ENCODE measurements at places on chromosomes 5 and 9.

GRCh38 chr9:35723426-35723825 is 8.6 kb downstream of the TLN1 start:
- no peak for DNase-seq

DNA sequence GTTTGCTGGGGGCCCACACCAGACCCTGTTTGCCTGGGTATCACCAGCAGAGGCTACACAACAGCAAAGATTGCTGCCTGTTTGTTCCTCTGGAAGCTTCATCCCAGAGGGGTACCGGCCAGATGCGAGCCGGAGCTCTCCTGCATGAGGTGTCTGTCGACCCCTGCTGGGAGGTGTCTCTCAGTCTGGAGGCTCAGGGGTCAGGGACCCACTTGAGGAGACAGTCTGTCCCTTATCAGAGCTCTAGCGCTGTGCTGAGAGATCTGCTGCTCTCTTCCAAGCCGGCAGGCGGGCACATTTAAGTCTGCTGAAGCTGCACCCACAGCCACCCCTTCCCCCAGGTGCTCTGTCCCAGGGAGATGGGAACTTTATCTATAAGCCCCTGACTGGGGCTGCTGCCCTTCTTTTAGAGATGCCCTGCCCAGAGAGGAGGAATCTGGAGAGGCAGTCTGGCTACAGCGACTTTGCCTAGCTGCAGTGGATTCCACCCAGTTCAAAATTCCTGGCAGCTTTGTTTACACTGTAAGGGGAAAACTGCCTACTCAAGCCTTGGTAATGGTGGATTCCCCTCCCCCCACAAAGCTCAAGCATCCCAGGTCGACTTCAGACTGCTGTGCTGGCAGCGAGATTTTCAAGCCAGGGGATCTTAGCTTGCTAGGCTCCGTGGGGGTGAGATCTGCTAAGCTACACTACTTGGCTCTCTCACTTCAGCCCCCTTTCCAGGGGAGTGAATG is 206.0 kb upstream of the TLX3 start:
- no peak for DNase-seq

GRCh38 chr9:4859035-4859434 is 66.3 kb downstream of the RCL1 start:
- no peak for DNase-seq

DNA sequence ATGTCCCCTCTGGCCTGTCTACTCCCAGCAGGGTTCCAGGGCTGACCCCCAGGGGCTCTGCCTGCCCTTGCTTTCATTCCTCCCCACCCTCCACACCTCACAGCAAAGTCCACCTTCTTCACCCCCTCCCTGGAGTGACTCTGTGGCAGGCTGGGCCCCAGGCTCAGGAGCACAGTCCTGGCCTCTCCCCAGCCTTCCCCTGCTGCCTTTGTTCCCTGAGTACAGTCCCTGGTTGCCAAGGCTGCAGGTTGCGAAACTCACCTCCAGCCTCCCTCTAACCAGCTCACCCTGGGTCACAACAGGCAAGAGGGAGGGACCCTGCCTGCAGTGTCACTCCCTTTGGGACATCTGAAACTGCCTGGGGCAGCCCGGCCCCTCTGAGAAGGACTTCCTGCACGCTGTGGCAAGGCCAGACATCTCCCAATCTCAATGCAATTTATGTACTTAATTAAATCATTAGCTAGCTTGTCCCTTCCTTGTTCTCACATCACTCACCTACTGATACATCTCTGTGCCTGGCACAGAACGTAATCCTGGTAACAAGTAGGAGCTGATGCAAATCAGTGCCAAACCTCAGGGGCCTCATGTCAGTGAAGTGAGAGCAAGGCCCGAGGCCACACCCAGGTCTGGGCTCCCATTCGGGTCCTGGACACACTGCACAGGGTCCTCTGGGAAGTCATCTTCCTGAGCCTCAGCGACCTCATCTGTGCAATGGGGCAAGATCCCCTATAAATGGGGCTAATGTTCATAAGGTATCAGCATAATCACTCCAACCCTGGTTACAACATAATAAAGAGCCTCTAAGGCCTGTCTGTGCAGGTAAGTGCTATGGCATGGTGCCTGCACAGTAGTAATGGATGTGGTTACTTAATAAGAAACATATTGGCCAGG is 27.3 kb upstream of the TRIM14 start:
- DNase-seq, result no peak

- DNase-seq, result no peak
These were observed 146.9 kb downstream of the GOLPH3 start for GRCh38 chr5:32027093-32027716.

DNA sequence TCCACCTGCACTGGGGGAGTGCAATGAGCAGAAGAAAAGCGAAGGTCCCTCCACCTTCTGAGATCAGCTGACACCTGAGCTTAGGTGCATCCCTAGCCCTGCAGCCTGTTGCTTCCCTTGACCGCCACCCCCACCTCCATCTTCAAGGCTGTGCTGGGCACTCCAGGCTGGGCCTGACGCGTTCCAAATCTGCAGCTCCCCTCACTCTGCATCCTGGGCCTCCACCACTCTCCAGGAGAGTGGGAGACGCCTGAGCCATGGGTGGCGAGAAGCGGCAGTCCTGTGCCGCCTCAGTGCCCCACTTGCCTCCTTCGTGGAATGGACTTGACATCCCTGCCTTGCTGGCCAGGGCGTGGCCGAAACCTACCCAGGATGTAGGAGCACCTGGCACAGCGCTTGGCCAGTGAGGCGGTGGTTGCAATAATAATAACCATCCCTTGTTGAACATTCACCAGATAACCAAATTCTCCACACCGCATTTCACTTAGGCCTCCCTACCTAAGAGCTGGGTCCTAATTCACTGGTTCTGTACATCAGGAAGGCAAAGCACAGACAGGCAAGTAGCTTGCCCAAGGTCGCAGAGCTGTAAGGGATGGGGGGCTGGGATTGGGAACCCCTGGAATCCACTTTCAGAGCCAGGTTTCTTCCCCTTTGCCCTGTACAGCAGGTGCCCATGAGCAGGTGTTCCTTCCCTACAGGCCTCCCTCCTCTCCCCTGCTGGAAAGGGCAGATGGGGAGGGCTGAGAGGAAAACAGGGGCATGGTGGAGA is 11.7 kb downstream of the B4GALT7 start:
- no peak for DNase-seq

DNA sequence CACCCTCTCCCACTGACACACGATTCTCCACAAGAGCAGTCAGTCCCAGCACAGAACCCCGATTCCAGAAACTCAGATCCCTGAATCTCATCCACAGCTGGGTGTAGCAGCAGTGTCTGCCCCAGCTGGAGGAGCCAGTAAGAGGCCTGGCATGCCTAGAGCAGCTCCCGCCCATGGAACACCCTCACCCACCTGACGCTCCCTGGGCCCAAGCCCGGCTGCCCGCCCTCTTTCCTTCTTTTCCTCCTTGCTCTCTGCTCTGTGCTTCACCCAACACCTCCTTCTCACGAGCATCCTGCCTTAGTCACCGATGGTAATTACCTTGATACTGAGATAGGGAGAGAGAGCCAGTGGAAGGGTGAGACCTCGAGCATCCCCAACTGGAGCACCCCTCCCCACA is 8.7 kb downstream of the PCDH1 start:
- DNase-seq, result no peak

- no peak for DNase-seq
These were observed 458.5 kb downstream of the MAT2B start for GRCh38 chr5:163963881-163964280.

DNA sequence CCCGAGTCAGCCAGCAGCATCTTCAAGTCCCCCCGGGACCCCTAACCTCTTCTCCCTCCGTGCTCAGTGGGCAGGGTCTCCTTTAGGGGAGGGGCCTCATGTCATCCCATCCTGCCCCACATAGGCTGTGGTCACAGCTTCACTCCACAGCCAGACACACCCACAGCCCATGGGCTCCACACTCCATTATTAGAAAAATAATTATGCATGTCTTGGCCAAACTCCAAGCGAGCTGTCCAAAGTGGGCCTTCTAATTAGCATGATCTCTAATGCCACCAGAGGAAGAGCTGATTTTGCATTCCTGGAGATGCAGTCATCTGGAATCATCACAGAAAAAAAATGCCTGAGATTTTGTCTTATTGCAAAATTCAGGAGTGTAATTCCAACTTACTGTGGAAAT is 418.2 kb downstream of the IRX2 start:
- DNase-seq, result no peak

DNA sequence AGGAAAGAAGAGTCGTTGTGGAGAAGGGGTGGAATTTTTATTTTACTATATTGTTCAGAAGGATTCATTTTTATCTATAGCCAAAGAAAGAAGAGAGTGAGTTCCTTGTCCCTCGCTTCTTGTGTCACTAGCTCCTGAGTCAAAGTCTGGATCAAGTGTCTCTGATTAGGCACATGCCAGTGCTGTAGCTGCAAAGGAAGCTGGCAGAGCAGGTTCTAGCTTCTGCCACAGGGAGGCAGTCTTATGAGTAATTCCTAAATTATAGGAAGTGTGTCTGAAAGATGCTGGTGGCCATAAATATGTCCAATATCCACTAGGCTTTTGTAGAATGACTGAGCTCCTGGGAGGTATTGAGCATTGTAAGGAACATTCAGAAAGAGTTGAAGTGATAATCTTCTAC is 84.7 kb downstream of the DOCK2 start:
- DNase-seq, result no peak

- DNase-seq, result no peak
These were observed 685 bp upstream of the ADAMTS19 start for GRCh38 chr5:129459450-129459776.

DNA sequence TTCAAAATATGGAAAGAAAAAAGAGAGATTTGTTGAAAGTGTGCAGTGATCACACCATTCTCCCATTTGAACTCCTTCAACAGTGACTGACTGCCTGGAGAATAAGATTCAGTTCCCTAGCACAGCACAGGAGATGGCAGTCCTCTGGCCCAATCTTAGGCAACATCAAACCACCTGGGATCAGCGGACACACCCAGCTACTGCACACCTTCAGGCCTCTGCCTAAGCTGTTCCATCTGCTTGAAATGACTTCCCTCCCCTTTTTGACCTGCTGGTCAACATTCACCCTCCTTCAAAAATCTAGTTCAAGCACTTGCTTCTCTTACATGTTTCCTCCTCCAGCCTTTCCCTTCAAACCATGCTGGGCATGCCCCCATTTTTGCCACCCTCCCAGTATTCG is 4.5 kb downstream of the MAPK9 start:
- no peak for DNase-seq

GRCh38 chr9:130200038-130200849 is 28.0 kb downstream of the NCS1 start:
- DNase-seq, result no peak

DNA sequence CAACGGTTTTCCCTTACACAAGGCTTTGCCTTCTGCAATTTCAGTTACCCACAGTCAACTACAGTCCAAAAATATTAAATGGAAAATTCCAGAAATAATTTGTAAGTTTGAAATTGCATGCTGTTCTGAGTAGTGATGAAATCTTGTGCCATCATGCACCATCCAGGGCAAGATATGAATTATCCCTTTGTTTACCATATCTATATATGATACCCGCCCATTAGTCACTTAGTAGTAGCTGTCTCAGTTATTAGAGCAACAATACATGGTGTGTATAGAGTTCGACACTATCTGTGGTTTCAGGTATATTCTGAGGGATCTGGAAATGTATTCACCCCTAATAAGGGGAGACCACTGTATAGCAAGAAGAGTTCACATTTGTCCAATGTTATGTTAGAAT is 29.4 kb downstream of the ERBIN start:
- DNase-seq, result no peak

DNA sequence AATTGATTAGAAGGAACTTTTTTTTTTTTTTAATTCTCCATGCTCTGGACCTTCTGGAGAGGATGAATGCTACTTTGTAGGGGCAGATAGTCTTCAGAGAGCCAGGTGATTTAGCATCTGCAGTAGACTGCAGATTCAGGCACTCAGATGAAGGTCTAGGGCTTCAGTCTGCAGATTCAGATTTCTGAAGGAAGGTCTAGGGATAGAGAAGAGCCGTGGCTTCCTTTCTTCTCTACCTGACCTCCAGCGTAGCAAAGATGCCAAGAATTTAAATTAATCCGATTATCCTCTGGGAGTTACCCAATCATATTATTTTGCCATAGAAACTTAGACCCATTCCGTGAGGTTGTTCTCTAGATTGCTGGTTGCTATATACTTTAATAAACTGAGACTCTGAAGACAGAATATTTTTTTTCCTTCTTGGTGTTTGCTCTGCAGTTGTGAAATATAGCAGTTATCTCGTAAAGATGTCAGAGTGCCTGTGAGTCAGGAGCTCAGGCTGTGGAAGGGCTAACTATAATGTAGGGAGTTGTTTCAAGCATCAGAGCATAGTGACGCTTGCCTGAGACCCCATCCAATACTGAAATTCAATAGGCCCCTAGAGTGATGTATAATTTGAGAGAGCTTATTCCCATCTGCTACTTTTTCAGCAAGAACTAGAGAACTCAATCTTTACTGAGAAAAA is 132.7 kb upstream of the SLC12A2 start:
- no peak for DNase-seq

GRCh38 chr5:171906066-171906570 is 100.3 kb downstream of the FBXW11 start:
- DNase-seq, result no peak

DNA sequence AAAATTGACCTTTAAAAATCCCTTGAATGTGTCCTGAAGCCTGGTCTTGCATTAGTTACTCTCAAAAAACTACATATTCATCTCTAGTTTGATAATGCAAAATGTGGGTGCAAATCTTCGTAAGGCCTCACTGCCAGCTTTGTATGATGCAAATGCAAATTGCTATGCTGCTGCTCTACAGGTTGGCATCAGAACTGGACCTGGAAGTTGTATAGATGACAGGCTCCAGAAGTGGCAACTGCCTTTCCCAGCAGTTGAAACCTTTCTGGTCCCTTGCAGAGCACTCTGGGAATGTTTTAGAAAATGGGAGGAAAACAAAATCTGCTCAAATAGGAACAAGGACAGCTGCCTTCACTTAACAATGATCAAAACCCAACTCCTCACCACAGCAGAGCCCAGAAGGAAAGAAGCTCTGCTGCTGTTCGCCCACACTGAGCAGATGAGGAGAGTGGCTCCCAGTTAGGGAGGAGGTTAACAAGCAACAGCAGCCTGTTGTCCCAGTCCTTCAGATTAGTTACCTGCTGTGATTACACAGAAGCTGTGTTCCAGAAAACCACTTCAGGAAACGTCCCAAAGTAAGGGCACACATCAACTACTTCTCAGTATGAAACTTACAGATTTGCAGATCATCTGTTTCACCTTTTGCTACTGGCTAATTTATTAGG is 93.5 kb downstream of the PLPP1 start:
- no peak for DNase-seq

GRCh38 chr9:126490871-126491567 is 122.7 kb upstream of the LMX1B start:
- peak; percentile 50 for DNase-seq

- peak; percentile 75 for DNase-seq
These were observed 100.6 kb upstream of the SELENOP start for GRCh38 chr5:42912184-42912798.

DNA sequence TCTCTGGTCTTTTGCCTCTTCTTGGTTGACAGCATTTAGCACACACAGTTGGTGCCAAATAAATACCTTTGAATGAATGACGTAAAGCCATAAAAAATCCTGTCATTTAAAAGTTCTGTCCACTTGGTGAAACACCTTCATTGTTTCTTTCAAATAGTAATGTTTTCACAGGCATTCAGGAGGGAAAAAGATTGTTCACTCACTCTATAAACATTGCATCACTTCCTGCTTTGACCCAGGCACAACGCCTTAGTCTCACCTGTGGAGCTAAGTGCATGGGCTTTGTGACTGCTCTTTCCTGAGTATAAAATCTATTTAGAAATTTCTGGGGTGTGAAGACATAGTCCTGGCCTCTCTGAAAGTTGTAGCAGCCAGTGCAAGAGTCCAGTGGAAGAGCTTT is 88.9 kb upstream of the CXCL14 start:
- DNase-seq, result no peak

GRCh38 chr5:123454259-123454911 is 31.2 kb upstream of the CEP120 start:
- peak; percentile 1 for DNase-seq
